T-helper 17 cell (primary cell): ENCODE measurements at places on chromosomes 2 and 18.

- DNase-seq: no peak
Observed at GRCh38 chr2:66576561-66577320, 141.8 kb downstream of the MEIS1 start.

DNA sequence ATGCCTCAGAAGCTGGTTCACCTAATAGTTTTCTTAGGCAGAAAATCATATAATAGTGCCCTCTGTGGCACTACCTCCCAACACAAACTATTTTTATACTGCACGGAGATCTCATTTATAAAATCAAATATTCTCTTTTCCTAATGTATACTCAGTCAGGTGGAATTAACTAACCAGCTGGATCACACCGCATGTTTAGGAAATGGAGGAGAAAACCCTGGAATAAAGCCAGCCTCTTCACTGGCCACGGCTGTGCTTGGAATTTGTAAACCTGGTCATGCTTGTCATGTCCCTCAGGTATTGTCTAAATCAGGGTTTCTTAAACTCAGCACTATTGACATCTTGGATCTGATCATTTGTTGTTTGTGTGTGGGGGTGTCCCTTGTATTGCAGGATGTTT is 85.6 kb downstream of the DOCK10 start:
- no peak for DNase-seq

DNA sequence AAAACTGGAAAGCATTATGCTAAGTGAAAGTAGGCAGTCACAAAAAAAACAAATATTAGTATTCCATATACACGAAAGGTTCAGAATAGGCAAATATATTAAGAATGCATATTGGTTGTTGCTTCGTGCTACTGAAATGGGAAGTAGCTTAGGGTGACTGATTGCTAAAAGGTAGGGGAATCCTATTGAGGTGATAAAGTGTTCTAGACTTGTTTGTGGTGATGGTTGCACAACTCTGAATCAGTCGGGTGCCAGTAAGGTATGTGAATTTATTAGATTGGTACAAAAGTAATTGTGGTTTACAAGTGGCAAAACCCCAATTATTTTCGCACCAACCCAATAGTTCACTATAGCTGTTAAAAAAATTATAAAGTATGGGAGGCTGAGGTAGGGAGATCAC is 20.7 kb downstream of the USP34 start:
- DNase-seq: no peak

DNA sequence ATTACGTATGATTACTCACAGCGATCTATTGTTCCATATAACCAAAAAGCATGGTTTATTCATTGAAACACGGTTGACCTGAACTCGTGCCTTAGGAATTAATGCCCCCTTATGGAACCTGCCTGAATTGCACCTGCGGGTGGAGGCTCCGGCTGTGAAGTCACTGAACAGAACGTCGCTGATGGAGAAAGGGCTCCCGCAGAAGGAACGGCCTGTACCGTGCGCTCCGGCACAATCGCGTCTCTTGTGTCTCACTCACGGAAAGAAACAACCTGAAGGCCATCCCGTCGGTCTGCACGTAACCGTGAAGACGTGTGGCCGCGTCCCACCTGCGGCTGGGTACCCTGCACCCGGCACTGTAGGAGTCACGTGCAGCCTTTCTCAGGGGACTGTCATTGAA is 133.1 kb downstream of the NFATC1 start:
- DNase-seq: peak; percentile 78

DNA sequence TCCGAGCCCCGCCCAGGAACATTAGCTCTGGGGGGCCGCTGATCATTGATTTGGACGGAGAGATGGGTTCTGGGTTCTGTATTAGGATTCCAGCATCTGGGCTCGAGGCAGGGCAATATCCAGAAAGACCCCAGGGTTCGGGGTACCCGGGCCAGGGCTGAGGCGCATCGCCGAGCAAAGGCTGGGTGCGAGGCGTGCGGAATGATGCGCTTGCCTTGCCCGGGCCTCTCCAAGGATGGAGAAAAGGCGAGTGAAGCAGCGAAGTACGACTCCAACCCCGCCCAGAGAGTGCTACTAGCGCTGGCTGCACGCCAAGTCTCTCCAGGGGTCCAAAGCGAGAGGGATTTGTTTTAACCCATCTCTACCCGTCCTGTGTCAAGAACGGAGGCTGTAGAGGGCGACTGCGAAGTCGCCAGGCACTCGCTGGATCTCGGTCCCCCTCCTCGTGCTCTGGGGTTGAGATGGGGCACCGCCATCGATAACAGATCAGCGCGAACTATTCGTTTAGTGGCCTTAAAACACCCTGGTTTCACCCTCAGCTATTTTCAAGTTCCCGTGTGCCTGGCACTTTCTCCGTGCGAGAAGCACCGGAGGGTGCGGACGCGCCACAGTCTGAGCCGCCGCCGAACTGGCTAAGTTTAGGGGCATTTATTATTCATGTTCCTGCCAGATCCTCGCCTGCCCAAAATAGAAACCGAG is 1.9 kb downstream of the ADCYAP1 start:
- DNase-seq: no peak

- no peak for DNase-seq
Observed at GRCh38 chr2:165369131-165369897, 100.2 kb upstream of the CSRNP3 start.

DNA sequence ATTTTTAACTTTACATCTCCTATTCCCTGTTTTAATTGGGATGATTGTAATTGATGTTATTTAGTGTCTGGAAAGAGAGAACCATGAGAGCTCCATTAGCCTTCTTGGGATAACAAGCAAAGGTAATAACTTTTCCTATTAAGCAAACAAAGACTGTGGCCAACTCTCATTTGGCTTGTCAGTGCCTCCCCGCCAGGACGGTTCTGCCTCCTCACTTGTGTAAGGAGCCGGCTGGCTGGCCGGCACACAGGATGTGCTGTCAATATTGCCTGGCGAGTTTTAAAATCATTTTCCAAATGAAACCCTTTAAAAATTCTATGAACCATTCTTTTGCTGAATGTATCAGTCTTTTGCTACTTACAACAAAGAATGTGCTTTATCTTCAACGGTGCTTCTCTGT is 898.3 kb downstream of the CPS1 start:
- DNase-seq: no peak

DNA sequence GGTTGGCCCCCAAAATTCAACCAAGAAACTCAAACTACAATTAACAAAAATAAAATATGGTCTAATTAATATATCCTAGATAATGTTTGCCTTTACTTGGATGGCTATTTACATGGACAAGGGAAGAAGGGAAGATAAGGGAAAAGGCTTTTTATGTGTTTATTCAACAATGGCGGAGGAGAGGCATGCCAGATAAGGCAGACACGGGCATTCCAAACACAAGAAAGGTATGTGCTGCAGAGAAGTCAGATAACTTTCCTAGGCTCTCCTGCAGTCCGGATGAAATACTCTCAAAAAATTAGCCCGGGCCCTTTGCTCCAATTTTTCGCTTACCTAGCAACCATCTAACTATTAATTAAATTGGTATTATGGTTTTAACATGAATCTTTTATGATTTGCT is 5.1 kb upstream of the TTR start:
- DNase-seq: no peak

- DNase-seq: no peak
Observed at GRCh38 chr2:159875083-159875482, 77.1 kb upstream of the CD302 start.

- DNase-seq: no peak
Observed at GRCh38 chr2:128036748-128037607, 9.1 kb upstream of the SAP130 start.

- no peak for DNase-seq
Observed at GRCh38 chr2:23639406-23639982, 254.5 kb downstream of the KLHL29 start.

- DNase-seq: no peak
Observed at GRCh38 chr18:55307505-55307904, 280.5 kb downstream of the TCF4 start.

DNA sequence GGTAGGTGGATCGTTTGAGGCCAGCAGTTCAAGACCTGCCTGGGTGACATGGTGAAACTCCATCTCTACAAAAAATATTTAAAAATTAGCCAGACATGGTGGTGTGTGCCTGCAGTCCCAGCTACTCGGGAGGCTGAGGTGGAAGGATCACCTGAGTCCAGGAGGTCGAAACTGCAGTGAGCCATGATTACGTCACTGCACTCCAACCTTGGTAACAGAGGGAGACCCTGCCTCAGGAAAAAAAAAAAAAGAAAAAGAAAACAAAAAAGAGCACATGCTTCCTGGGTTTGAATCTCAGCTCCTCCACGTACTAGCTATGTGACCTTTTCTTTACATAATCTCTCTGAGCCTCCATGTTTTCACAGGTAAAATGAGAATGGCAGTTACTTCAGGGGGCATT is 107.5 kb upstream of the STPG4 start:
- DNase-seq: no peak

DNA sequence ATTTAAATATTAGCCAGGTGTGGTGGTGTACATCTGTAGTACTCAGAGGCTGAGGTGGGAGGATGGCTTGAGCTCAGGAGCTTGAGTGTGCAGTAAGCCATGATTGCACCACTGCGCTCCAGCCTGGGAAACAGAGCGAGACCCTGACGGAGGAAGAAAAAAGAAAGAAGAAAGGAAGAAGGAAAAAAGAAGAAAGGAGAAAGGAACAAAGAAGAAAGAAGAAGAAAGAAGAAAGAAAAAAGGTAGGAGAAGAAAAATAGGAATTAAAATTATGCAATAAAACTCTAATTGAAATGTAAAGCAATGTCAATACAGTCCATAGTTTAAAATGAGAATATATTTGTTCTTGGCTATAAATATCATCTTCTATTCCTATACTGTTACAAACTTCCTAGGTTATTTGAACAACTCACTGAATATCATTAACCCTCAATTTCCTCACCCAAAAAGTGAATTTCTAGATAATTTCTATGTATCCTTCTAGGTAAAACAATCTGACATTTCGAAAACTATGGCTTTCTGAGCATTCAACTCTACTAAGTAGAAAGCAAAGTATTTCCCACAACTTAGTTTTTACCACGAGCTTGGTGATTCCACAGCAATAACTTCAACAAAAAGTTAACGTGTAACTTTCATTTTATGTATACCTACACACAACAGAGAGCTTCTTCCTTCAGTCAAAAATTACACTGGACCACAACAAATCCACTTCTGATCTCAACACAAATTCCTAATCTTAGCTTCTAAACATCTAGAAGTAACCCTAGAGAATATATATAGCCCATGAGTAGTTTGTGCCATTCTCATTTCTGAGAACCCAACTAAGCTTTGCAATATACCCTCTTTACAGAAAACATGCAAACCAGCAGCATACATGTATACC is 19.7 kb downstream of the LPIN2 start:
- no peak for DNase-seq

DNA sequence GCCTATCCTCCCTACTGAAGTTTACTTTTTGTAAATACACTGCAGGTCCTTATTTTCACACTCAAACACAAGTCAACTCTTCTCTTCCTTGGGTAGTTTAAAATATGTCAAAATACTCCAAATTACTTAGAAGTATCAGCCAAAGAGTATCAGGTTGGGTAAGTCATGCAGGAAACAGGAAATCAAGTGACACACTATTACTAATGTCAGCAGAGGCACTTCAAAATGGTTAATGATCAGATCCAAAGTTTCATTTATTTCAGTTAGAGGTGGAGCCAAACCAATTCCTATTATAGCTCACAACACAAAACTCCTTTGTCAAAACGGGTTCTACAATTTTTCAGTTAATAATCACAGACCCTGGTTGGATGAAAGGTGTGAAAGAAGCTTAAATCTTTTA is 54.2 kb downstream of the DLGAP1 start:
- no peak for DNase-seq

DNA sequence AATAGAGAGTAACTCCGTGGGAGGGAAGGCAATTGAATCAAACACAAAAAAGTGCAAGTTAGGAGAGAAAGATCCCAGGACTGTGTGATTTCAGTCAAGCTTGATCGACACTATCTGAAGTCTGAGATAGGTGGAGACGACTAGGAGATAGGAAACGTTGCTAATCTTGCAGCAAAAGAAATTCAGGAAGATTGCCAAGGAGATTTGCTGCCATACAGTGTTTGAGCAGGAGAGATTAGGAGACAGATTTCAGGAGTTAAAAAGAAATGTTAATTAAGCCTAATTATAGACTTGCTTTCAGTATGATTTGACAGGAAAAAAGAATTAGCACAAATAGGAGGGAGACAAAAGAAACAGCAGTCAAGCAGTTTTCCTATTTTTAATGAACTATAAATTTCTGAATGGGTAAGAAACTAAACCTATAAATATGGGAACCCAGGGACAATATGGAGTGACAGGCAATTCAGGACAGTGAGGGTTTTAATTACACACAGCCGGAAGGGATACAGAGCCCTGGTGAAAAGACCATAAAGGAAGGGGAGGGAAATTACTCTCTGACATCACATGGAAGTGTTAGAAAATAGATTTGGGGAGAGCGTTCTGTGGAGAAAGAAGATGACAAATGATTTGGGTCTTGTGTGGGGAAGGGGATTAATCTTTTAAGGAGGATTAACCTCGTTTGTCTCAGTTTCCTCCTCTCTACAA is 72.6 kb downstream of the SUCLG1 start:
- no peak for DNase-seq

GRCh38 chr2:145380436-145381017 is 860.6 kb upstream of the ZEB2 start:
- no peak for DNase-seq

- no peak for DNase-seq
Observed at GRCh38 chr18:75678627-75679026, 251.1 kb upstream of the SMIM21 start.

DNA sequence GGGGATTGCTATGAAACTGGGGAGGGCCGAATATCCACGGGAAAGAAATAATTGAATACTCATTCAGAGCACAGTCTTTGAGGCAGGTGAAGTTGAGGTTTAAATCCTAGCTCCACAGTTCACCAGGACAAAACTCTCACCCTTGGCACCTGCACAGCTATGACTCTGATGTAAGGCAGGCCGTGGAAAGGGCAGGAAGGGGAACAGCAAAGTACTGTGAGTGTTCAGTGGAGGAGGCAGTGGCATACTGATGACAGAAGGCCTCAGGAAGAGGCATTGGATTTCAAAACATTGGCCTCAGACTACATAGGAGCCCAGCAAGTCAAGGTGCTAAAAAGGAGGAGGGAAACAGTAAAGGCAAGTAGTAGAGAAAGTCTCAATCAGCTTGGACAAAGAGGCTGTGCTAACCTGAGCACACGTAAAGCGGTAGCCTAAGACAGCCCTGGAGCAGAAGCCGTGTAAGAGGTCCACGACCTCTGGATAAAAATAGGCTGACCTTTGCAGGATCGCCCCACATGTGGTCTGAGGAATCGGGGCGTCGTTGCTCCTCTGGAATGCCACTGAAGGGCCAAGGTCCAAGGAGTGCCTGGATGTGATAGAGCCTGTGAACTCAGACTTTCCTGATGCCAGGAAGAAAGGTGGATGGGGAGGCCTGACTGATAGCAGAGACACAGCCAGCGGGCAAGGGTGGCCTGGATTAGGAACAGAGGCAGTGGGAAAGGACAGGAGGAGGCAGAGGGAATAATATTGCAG is 243.6 kb downstream of the PID1 start:
- no peak for DNase-seq

DNA sequence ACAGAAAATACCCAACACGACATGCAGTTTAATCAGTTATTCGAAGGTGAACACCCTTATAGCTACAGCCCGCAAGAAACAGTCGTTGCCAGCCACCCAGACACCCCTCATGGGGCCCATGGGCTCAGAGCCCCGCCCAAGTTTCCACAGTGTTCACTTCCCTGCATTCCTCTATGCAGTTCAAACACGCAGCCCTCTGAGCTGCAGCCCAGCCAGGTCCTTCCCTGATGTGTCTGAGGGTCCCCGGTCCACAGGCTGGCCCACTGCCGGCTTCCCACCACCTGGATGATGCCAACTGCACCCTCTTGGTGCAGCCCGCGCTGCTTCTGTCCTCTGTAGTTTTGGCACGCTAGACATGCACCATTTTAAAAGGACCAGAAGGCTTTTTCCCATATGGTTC is 87.4 kb downstream of the ZNF516 start:
- DNase-seq: no peak
